NCI-H524 (cell line): ENCODE measurements at places on chromosomes 12 and 14.
A peak's percentile ranks its signal among the peaks of the same experiment; 100 is the strongest.

- peak; percentile 87 for DNase-seq
Measured at GRCh38 chr12:52865090-52865944, 16.5 kb upstream of the KRT78 start.

DNA sequence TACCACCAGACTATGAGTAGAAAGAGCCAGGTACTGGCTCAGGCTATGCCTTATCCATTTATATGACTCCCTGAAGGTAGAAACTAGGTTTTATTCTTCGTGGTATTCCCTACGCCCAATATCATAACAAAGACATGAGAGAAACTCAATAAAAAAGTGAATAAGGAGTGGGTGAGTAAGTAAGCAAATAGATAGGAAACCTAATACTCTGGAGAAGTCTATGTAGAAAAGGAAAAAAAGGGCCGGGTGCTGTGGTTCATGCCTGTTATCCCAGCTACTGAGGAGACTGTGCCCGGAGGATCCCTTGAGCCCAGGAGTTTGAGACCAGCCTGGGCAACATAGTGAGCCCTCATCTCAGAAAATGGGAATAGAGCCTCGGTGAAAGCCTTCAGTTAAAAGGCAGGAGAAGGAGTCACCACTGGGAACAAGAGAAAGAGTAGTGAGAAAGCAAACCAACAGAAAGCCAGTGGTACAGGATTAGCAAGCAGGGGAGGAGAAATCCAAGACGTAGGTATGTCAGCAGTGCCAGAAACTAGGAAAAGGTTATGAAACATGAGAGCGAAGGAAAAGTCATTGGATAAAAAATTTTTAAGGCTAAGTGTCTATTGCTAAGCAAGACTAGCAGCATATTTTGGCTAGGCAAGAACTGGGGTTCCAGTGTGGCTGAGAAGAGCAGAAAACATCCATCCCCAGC, 6.0 kb upstream of the OR6J1 start:
- no peak for DNase-seq

DNA sequence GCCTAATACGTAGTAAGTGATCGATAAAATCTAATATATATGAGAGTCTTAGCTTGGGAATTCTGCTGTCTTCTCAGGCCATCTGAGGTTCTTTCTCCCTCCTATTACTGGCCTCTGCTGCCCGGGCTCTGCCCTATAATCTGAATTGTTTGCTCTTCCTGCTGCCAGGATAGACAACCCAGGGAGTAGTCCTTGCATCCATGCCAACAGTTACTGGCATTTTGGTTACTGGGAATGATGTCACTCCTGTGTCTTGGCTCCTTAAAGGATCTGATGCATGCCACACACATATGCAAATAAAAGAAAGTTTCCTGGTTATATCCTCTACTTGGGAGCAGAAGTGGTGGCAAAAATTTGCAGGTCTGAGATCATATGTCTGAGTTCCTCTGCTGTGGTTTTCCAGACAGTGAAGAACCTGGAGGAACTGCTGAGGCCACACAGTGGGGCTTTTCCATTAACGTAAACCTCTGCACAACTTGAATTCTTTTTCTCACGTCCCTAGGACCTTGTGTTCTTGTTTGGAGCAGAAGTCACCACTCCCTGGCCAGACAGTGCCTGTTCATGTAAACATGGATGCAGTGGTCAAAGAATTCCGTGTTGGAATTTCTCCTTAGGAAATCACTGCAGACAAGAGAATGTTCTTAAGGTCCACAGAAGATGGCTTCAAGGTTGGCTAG, 320.6 kb upstream of the TBX3 start:
- DNase-seq, result no peak

DNA sequence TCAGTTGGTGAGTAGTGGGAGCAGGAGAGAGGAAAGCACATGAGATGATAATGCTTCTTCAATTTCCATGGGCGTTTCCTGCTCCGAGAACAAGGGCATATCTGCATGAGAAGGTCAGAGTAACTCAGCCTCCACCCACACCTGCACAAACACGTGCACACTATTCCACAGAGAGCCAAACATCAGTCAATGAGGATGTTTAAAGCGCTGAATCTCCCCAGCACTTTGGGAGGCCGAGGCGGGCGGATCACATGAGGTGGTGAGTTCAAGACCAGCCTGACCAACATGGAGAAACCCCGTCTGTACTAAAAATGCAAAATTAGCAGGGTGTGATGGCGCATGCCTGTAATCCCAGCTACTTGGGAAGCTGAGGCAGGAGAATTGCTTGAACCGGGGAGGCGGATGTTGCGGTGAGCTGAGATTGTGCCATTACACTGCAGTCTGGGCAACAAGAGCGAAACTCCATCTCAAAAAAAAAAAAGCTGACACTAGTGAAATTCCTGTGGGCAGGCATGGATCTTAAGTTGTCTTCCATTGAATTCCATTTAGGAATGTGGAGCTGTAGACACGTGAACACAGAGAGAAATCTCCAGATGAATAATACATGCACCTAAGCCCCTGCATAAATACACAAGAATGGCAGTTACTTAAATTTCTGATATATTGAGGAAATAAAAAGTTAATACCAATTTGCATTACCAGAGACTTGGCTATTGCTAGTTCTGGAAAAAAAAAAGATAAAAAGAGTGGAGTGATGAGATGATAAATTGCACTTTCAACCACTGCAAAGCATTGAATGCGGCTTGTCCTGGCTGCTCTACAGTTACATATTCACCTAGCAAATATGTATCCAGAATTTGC, 1097.4 kb upstream of the TMEM132C start:
- DNase-seq, result no peak

- no peak for DNase-seq
Measured at GRCh38 chr14:102666635-102667034, 74.2 kb downstream of the RCOR1 start.

- no peak for DNase-seq
Measured at GRCh38 chr12:114473018-114473417, 67.1 kb upstream of the TBX5 start.

GRCh38 chr12:59844750-59845149, 248.9 kb downstream of the SLC16A7 start:
- DNase-seq, result no peak

GRCh38 chr12:126038434-126038833, 973.2 kb downstream of the AACS start:
- DNase-seq, result no peak

DNA sequence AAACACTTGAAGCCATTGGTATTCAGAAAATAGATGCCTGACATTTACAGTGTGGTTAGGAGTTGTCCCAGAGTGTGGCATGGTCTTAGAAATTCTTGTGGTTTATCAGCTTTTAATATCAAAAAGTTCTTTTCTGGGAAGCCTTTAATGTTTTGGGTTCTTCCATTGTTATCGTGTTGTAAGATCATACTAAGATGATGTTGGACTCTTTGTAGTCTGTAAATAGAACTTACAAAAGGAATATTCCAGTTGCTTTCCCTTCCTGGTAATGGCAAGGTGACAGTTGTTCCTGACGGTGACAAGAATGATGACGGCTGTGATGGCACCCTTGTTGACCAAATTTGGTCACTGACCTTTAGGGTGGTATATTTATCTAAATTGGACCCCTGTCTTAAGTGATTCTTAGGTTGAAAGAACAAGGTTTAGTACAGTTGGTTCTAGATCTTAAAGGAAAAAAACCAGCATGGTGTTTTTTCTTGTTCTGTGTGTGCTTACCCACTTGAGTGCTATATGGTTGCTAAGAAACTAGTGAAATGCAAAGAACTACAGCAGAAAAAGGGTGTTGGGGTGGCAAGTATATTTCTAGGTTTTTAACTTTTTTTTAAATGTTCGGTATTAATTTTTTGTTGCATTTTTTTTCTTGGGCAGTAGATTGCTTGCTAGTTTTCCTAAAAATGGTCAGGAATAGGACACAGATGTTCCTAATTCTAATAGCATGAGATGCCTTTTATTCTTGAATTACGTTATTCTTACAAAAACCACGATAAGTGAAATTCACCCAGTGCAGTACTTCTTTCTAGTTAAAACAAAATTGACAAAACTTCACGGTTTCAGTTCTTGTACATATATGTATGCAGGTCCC, 2.1 kb downstream of the ATP2A2 start:
- no peak for DNase-seq

- DNase-seq, result no peak
Measured at GRCh38 chr12:124026755-124027745, 54.0 kb downstream of the ZNF664 start.

DNA sequence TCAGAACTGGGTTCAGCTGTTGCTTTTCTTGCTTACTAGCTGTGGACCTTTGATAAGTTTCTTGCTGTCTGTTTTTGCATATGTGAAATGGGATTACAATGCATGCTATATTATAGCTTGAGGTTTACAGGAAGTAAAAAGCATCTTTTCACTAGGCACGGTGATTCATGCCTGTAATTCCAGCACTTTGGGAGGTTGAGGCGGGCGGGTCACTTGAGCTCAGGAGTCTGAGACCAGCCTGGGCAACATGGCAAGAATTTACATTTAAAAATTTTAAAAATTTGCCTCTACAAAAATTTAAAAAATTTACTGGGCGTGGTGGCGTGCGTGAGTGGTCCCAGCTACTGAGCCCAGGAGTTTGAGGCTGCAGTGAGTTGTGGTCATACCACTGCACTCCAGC, 42.0 kb downstream of the CALM1 start:
- DNase-seq, result no peak

DNA sequence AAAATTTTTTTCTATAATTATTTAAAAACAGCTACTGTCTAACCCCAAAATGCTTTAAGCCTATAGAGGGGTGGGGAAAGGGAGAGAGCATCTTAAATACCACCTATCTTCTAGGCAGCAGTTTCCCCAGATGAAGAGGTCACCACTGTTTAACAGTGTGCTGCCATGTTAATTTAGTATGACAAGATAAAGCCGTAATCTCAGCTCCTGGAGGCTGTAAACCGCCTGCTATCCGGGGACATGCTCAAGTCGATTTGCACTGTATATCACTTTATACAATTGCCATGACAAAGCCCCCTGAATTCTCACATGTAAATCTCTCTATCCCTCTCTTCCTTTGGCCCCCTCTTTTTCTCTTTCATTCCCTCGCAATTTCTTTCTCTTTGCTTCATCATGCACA, 68.5 kb downstream of the SOX5 start:
- no peak for DNase-seq

GRCh38 chr12:28331130-28331529, 140.9 kb downstream of the CCDC91 start:
- DNase-seq, result no peak

DNA sequence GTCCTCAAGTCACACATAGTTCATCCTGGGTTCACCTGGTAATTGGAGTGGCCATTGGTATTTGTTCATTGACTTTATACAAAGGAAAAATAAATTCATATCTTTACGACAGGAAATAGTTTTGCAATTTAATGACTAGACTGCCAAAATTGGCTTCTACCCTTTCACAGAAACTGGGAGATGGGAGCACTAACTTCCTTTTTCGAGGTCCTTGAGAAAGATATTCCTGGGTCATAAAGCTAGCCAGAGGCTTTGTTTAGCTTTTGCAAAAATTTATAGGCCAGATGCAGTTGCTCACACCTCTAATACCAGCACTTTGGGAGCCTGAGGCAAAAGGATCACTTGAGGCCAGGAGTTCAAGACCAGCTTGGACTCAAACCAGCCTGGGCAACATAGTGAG, 10.2 kb upstream of the OR11G2 start:
- DNase-seq, result no peak

GRCh38 chr12:124809878-124810277, 53.8 kb downstream of the SCARB1 start:
- no peak for DNase-seq

DNA sequence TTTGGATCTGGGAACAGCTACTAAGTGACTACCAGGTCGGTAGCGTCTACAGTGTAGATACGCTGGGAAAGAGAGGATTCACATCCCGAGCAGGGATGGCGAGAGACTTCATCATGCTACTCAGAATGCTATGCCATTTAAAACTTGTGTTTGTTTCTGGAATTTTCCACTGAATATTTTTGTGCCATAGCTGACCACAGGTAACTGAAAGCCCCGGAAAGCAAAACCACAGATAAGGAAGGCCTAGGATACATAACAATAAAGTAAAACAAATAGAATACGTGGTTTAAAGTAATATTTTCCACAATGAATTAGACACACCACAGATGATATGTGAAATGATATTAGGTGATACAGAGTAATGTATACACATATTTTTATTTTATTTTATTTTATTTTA, 7.9 kb upstream of the HCAR1 start:
- no peak for DNase-seq

- DNase-seq, result peak; percentile 18
Measured at GRCh38 chr12:50590869-50591268, 86.1 kb downstream of the DIP2B start.

DNA sequence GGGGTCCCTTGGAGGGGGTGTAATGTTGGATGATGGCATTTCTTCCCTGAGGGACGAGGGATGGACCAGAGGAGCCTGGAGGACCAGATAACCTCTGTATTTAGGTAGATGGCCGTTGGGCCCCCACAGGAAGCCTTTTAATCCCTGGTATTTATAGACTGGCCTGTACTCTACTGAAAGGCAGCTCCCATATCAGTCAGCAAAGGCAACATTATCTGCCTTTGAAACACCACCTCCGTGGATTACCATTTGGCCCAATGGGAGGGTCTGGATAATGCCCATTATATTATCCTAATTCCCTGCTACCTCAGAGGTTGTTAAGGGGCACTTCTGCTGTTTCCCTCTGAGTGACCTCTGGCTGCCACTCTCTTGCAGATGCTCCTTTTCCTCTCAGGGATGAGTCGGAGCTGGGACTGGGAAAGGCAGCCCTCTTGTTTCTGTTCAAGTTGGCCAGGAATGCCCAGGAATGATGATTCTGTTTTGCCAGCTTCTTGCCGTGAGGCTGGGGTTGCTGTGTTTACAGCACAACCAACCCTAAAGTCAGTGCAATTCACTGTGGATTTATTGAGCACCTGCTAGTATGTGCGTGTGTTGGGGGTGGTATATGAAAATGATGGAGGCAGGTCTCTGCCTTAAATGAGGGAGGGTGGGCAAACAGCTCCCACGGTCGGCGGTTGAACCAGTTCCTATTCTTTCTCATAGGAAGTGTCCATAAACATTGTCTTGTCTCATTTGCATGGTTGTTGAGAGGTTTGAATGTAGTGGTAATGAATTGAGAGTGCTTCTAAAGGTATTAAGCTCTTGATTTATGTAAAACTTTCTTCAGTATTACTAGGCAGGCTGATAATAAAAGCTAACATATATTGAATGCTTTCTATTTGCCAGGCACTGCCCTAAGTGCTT, 18.1 kb downstream of the SUSD6 start:
- DNase-seq, result peak; percentile 95

DNA sequence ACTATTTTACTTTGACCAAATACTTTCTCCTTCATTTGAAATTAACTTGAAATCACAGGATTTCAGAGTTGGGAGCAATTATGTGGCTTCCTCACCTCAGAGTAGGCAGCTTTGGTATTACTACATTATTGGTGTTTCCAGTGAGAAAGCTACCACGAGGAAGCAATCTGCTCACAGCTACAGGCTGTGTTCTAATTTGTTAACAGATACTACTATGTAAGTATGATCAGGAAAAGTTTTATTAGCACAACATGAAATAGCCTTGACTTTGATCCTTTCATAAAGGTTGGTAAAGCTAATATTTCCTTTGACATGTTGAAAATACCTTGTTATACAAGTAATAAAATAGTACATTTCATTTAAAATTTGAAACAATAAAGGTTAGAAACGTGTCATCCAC, 30.6 kb downstream of the TAOK3 start:
- no peak for DNase-seq

GRCh38 chr14:75493592-75494087, 28.6 kb upstream of the BATF start:
- DNase-seq, result no peak
